Nasal cavity respiratory epithelium epithelial cell of viscerocranial mucosa (primary cell): ENCODE measurements at places on chromosomes 1 and 21. TPM values are rescaled to one million over a fixed set of nuclear protein-coding genes. Genes with fewer than 3 reads are reported as not detected.

CFHR3 gene
- total RNA-seq: 0.14 TPM in 1 of 2 replicates, not detected in the other

SLAMF9 gene
- total RNA-seq: 0.14 and 6.8 TPM in 2 replicates

SLC19A2 gene
- 23.2 and 24.3 TPM in 2 replicates for total RNA-seq

IFFO2 gene
- 65.6 and 78.1 TPM in 2 replicates for total RNA-seq
